ENCODE measurements at places on chromosomes 16 and 17.

DNA sequence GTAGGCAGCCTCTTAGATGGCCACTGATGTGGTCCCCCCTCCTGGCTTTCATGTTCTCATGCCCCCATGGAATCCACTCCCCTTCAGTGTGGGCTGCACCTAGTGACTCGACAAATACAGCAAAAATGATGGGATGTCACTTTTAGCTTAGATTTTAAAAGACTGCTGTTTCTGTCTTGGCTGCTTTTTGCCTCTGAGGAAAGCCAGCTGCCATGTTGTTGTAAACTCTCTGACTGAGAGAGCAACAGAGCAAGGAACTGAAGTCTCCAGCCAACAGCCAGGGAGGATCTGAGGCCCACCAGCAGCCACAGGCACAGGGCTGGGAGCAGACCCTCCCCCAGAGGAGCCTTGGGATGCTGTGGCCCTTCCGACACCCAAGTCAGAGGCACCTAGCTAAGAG, 60.6 kb upstream of the MARCHF10 start:
- DNase-seq: no peak

GRCh38 chr17:83079352-83079747, at the start of gene METRNL:
Gene METRNL (plus strand): TSS chr17:83079609. CDS start chr17:83079816, 207 bp downstream.
- DNase-seq: peak; percentile 74

DNA sequence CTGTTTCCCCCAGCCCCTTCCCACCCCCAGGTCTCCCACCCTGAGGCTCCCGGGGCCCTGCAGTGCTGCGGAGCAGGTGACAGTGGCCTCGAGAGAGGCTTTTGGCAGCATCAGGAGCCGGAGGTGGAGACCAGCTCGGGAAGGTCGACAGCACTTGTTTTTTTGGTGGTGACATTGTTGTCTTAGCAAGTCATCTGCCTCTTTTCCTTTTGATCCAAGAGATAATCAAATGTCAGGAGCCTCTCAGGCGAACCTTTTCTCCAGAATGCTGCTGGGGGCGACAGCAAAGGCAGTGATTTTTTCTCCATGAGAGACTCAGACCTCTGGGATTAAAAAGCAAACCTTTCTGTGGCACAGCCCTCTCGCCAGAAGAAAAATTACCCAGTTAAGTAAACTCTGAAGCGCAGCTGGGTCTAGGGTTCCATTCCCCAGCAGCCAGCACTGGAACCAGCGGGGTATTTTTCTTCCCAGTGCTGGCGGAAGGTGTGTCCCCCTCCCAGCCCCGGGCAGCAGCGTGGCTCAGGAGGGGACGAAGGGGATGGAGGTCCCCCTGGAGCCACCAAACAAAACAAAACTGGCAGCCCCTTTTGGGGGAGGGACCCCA, 37.2 kb downstream of the GRIN2C start:
- DNase-seq: no peak

DNA sequence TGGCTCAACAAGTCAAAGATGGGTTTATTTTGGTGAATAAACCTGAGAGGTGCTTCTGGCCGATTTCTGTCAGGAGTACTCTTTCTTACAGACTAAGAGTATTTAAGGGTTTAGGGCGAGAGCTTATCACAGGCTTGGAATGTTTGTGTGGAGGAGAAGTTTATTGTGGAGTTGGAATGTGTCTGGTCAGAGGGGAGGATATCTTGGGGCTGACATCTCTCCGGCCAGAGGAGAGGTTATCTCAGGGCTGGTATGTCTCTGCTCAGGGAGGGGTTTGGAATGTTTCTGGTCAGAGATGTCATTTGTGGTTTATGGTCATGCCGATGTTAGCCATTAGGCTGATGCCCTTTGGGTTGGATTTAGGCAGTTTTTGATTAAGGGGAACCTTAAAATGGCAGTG, 236.4 kb upstream of the EEF2KMT start:
- no peak for DNase-seq

Data from activated T-cell treated with anti-CD3 and anti-CD28 coated beads, Interleukin-2, amount 50 U/mL, for 48 hours (primary cell).